ENCODE measurements at places on chromosomes 6 and 20. TPM values are rescaled to one million over a fixed set of nuclear protein-coding genes. Genes with fewer than 3 reads are reported as not detected.

Gene CRISP2
- not detected for total RNA-seq

Gene BPIFA1
- total RNA-seq = not detected

Gene BPIFB4
- total RNA-seq = not detected

Gene LY6G6D
- total RNA-seq = not detected

Gene SLC35D3
- not detected for total RNA-seq

Gene SLC44A4
- 0.19 TPM for total RNA-seq

Gene PHACTR3
- total RNA-seq = not detected

Gene AVP
- not detected for total RNA-seq

Gene PLCB1
- total RNA-seq = 47.4 TPM

Gene RFX6
- total RNA-seq = not detected

Gene HLA-DRB1
- 56.2 TPM for total RNA-seq

Gene LY6G5C
- 1.3 TPM for total RNA-seq

Gene ADGRB3
- 4.4 TPM for total RNA-seq

Gene SSTR4
- not detected for total RNA-seq

Gene LZTS3
- total RNA-seq = 8.5 TPM

Gene PTK7
- 11.5 TPM for total RNA-seq

Gene C6orf163
- 7.4 TPM for total RNA-seq

Gene NCOA7
- 35.3 TPM for total RNA-seq

Gene PAK1IP1
- 18.4 TPM for total RNA-seq

Gene SMOC2
- total RNA-seq = 164 TPM

Gene OOEP
- total RNA-seq = not detected

Gene PRRT1
- total RNA-seq = 0.24 TPM

Gene TTK
- total RNA-seq = not detected

Gene HLA-DOA
- total RNA-seq = 20.8 TPM

Gene CCM2L
- 41.6 TPM for total RNA-seq

Gene RCAN2
- 4.6 TPM for total RNA-seq

Gene OSBPL2
- total RNA-seq = 35.9 TPM

Gene PPP1R16B
- total RNA-seq = 48.4 TPM
